ENCODE measurements at places on chromosomes 13 and 19. TPM values are rescaled to one million over a fixed set of nuclear protein-coding genes. Genes with fewer than 3 reads are reported as not detected.

DNA sequence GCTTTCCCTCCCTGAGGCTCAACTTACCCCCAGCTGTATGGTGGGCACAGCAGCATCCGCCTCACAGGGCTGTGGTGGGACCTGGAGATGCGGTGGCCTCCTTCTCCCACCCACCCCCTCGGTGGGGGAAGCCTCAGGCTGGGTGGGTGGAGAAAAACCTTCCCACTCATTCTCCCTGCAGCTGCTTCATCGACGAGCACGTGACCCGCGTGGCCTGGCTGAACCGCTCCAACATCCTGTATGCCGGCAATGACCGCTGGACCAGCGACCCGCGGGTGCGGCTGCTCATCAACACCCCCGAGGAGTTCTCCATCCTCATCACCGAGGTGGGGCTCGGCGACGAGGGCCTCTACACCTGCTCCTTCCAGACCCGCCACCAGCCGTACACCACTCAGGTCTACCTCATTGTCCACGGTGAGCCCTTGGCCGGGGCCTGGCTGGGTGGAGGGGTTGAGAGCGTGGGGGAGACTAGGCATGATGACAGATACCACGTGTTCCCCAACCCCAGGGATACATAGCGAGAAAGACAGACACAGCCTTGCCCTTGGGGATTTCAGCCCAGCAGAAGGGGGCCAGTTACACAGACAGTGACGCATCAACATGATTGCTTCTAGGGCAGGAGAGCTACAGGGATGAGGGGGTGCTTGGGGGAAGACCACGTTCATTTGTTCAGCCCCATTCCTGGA lies 12.2 kb downstream of the IGLON5 start:
- no peak overlapping the region for H3K4me3 ChIP-seq
- no peaks in the 10 kb centered on the region for H3K36me3 ChIP-seq
- no peak overlapping the region for H3K27ac ChIP-seq
- no peaks in the 10 kb centered on the region for H3K4me1 ChIP-seq

GRCh38 chr13:111039735-111040134 lies 75.4 kb upstream of the ARHGEF7 start:
- no peaks in the 10 kb centered on the region for H3K36me3 ChIP-seq
- no peaks in the 10 kb centered on the region for H3K4me1 ChIP-seq
- H3K27ac ChIP-seq: no peak overlapping the region
- H3K27me3 ChIP-seq: peaks cover 4% of the 10 kb centered on the region

- H3K4me3 ChIP-seq: peak overlapping the region; percentile 55
- no peaks in the 10 kb centered on the region for H3K27me3 ChIP-seq
- peak; percentile 74 for DNase-seq
- H3K36me3 ChIP-seq: no peaks in the 10 kb centered on the region
- H3K4me1 ChIP-seq: peaks cover 61% of the 10 kb centered on the region
Measured at GRCh38 chr19:12782424-12783290, 7.3 kb upstream of the HOOK2 start.

The SLC17A7 gene
- total RNA-seq: 0.24 TPM

The RPL28 gene
- 123 TPM for total RNA-seq

The ZNF98 gene
- total RNA-seq: not detected

The HCST gene
- not detected for total RNA-seq

DNA sequence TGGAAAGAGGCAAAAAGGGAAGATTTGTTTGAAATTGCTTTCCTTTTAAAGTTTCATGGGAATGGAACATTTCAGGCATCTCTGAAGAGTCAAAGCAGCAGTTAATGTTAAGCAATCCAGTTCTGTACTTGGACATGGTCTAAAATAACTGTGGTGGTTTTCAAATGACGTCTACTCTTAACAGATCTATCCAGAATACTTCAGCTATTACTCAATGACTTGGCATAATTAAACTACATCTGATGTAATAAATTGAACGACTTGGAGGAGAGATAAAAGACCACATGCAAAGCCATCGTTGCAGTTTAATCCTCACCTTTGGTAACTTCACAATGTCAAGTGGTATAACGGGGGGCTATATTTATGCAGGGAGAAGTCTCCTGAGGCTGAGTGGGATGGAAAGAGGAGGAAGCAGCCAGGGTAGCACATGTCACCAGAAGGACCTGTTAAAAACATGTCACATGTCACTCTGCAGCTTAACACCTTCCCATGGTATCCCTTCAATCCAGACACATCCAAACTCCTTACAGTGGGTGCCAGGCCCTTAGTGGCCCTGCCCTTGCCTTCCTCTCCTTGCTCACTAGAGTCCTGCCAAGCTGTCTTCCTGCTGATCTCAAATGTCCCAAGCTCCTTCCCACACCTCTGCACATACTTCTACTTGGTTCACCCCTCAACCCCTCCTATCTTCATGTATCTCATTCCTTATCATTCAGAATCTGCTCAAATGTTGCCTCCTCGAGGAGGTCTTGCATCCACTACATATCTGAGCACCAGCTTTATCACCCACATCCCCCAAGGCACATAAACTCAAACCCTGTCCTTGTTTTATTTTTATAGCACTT lies 327.8 kb downstream of the SUCLA2 start:
- no peak overlapping the region for H3K4me3 ChIP-seq
- no peaks in the 10 kb centered on the region for H3K27me3 ChIP-seq
- peak; percentile 2 for DNase-seq
- H3K4me1 ChIP-seq: peaks cover 21% of the 10 kb centered on the region
- peak overlapping the region; percentile 77 for H3K27ac ChIP-seq
- no peaks in the 10 kb centered on the region for H3K36me3 ChIP-seq

- peak overlapping the region; percentile 31 for H3K4me3 ChIP-seq
- no peaks in the 10 kb centered on the region for H3K4me1 ChIP-seq
- no peaks in the 10 kb centered on the region for H3K36me3 ChIP-seq
- no peaks in the 10 kb centered on the region for H3K27me3 ChIP-seq
Measured at GRCh38 chr13:100543872-100544602, 44.6 kb downstream of the GGACT start.

The PINLYP gene
- not detected for total RNA-seq

The ZNF222 gene
- total RNA-seq: 1.1 TPM

- H3K36me3 ChIP-seq: no peaks in the 10 kb centered on the region
- peak overlapping the region; percentile 83 for H3K27ac ChIP-seq
- peaks cover 9% of the 10 kb centered on the region for H3K4me1 ChIP-seq
- no peak for DNase-seq
- H3K4me3 ChIP-seq: peak overlapping the region; percentile 99
- H3K27me3 ChIP-seq: no peaks in the 10 kb centered on the region
Measured at GRCh38 chr19:58154287-58154678, 3.7 kb upstream of the ZNF329 start.

DNA sequence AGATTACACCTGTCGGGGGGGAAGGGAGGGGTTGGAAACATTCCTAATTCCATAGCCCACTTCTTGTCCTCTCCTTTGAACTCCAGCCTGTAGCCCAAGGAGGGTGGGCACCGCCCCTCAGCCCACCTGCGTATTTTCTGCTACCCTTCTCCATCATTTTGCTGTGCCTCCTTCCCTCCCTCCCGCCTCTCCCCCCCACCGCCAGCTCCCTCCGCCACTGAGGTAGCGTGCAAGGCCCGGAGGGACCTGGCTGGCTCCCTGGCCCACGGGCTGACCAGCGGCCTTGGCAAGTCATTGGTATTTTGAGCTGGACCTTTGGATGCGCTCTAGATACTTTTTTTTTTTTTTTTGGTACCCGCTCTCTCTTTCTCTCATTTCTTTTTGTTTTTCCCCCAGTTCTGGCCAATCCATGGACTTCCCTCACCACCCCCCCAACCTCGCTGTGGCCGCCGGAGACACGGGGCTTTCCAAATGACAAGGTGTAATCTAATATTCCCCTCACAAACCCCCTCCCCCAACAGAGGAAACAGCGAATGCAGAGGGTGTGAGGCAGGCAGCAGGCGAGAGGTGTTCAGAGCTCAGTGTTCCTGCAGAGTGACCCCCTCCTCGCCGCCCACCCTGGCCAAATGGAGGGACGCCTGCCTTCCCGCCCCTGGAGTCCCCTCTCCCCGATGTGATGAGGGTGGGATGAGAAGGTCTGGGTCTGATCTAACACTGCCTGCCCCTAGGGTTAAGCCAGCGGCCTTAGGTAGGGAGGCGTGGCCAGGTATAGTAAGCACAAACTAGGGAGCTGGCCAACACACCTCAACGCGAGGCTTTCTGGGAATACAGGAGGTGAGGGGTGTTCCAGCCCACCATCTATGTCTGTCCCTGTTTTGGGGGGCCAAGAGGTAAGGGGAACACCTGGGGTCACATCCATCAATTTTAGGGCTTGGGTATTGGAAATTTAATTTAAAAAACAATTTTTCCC lies 89.2 kb downstream of the PTPRS start:
- H3K36me3 ChIP-seq: no peaks in the 10 kb centered on the region
- H3K4me3 ChIP-seq: no peak overlapping the region
- no peak for DNase-seq
- no peak overlapping the region for H3K27ac ChIP-seq

DNA sequence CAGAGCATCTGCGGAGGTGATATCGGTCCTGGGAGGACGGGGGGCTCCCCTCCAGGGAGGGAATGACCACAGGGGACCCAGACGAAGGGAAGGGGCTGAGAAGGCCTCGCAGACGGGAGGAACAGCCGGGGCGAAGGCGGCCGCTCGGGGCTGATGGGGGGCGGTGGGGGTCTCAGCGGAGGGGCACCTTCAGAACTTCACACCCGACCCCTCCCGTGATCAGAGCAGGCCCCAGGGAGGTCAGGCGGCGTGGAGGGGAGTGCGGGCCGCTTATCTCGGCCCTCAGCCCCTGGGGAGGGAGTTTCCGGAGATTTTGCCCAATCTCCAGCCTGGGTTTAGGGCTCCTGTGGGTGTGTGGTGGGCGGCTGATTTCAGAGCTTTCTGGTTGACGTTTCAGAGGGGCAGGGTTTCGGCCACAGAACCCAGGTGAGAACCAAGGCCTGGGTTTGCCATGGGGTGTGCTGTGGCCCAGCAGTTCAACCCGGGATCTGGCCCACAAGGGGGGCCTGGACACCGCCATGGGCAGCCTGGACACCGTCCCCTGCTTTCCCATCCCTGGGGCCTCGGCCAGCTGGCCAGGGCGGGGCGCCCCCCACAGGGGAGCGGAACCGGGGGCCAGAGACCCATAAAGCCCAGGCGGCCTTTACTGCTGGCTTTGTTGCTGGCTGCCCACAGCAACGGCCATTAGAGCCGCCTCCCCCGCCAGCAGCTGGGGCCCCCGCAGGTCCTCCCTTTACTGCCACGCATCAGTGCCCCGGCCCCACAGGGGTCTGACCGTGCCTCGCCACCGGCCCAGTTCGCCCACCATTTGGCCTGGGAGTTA lies 29.0 kb downstream of the ARID3A start:
- H3K4me3 ChIP-seq: no peak overlapping the region
- no peak for DNase-seq
- no peaks in the 10 kb centered on the region for H3K36me3 ChIP-seq
- H3K27ac ChIP-seq: no peak overlapping the region

- peak; percentile 60 for DNase-seq
- no peaks in the 10 kb centered on the region for H3K27me3 ChIP-seq
- no peaks in the 10 kb centered on the region for H3K36me3 ChIP-seq
Measured at GRCh38 chr19:38142176-38143035, 81.6 kb downstream of the DPF1 start.

The SIGLEC8 gene
- not detected for total RNA-seq

The KCNN4 gene
- not detected for total RNA-seq

GRCh38 chr13:27054760-27055159 lies 116.9 kb downstream of the USP12 start:
- H3K36me3 ChIP-seq: no peaks in the 10 kb centered on the region
- no peaks in the 10 kb centered on the region for H3K27me3 ChIP-seq
- no peak overlapping the region for H3K27ac ChIP-seq
- no peaks in the 10 kb centered on the region for H3K4me1 ChIP-seq
- no peak overlapping the region for H3K4me3 ChIP-seq

DNA sequence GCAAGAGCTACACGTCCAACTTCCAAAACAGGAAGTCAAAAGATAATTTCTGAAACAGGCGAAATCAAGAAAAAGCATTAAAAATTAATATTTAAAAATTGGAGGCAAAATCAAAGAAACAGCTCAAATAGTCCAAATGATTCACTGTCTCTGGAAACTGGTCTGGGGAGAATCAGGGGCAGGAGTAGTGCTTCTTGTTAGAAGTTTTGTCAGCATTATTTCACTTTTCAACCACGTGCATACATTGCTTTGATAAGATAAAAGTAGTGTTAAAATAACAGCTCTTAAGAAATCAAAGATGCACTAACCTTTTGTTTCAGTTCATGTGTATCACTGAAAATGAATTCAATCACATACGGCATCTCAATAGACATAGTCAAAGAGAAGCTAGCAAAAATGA lies 53.8 kb downstream of the PARP4 start:
- H3K4me1 ChIP-seq: no peaks in the 10 kb centered on the region
- no peak for DNase-seq
- H3K4me3 ChIP-seq: no peak overlapping the region
- peaks cover 25% of the 10 kb centered on the region for H3K36me3 ChIP-seq

The SH2D3A gene
- not detected for total RNA-seq

The RLN3 gene
- not detected for total RNA-seq

GRCh38 chr19:39833464-39834286 lies at the start of gene DYRK1B:
Gene DYRK1B, minus strand, starts transcription at chr19:39834162. Its CDS starts 2,295 bp downstream, at chr19:39831867.
- DNase-seq: peak; percentile 99
- peaks cover 19% of the 10 kb centered on the region for H3K4me1 ChIP-seq
- H3K36me3 ChIP-seq: no peaks in the 10 kb centered on the region

The SERPINE3 gene
- total RNA-seq: not detected

- H3K4me1 ChIP-seq: no peaks in the 10 kb centered on the region
- H3K4me3 ChIP-seq: no peak overlapping the region
- no peak overlapping the region for H3K27ac ChIP-seq
- H3K36me3 ChIP-seq: no peaks in the 10 kb centered on the region
Measured at GRCh38 chr19:32864318-32865007, 5.1 kb downstream of the SLC7A9 start.

- peaks cover 33% of the 10 kb centered on the region for H3K36me3 ChIP-seq
- H3K27ac ChIP-seq: no peak overlapping the region
- no peaks in the 10 kb centered on the region for H3K4me1 ChIP-seq
Measured at GRCh38 chr13:100666124-100666523, 8.5 kb downstream of the TMTC4 start.

The RASIP1 gene
- 3.4 TPM for total RNA-seq

DNA sequence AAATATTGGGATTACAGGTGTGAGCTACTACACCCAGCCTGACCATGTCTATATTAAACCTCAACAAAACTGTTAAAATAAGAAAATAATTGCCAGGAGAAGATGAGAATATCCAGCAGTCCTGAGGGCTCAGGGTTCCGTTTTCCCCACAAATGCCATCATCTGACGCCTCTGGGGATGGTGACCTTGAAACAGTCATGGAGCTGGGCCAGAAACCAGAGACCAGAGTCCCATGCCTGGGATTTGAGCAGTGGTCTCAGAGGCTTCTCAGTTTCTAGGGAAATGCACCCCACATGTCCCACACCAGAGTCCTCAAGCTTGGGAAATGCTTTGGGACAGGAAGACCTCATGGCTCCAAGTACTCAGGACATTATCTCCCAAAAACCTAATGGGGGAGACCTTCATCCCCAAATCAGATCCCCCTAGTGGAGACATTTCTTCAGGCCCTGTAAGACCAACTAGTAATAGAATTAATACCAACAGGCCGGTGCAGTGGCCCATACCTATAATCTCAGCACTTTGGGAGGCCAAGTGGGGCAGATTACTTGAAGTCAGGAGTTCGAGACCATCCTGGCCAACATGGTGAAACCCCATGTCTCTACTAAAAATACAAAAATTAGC lies 2.9 kb upstream of the MAP1S start:
- H3K36me3 ChIP-seq: no peaks in the 10 kb centered on the region
- H3K4me3 ChIP-seq: no peak overlapping the region
- peaks cover 26% of the 10 kb centered on the region for H3K4me1 ChIP-seq
- H3K27ac ChIP-seq: no peak overlapping the region

Data from gastrocnemius medialis (tissue), 4 donors.